ENCODE measurements at places on chromosomes 4 and X.
A peak's percentile ranks its signal among the peaks of the same experiment; 100 is the strongest.

GRCh38 chr4:102687373-102687981, 73.3 kb downstream of the MANBA start:
- peak; percentile 34 for DNase-seq

GRCh38 chr4:22072726-22073125, 124.2 kb upstream of the KCNIP4 start:
- peak; percentile 8 for DNase-seq

- no peak for DNase-seq
Measured at GRCh38 chrX:75045369-75045768, 110.7 kb downstream of the ABCB7 start.

DNA sequence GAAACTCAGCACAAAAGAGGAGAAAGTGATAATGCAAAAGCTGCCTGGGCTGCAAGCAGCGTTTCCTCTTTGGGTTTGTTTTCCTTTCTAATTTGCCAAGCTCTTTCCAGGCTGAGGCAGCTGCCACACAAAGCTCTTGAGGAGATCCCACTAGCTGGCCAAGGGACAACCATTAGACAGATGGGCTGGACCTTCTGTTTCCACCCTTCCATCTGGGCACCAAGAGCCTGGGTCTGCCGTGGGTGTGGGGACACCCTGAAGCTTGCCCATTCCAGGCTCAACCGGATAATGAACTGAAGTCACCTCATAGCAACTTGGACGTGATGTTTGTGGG, 194.6 kb upstream of the C1QTNF7 start:
- DNase-seq, result peak; percentile 6

GRCh38 chrX:12753366-12753765, 37.8 kb upstream of the PRPS2 start:
- DNase-seq, result no peak

GRCh38 chrX:111098874-111099273, 2.9 kb downstream of the PAK3 start:
- peak; percentile 14 for DNase-seq

Measured in GM03348 (cell line).